Stimulated activated CD4-positive, alpha-beta T cell treated with anti-CD3 and anti-CD28 coated beads, Interleukin-2, amount 100 ng/mL, for 48 hours (primary cell): ENCODE measurements at places on chromosomes 13 and 19.

DNA sequence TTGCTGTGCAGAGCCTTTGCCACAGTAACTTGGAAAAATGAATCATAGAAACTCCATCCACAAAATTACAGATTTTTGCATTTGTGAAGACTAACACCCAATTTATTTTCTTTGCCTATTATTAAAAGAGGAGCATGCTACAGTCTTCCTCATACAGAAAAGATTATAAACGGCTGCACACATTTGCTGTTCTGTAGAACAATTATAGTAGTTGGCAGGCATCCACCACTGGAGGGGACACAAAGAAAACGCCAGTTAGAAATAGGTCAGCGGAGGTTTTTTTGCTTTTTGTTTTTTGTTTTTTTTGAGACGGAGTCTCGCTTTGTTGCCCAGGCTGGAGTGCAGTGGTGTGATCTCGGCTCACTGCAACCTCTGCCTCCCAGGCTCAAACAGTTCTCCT, 51.6 kb downstream of the SACS start:
- DNase-seq, result no peak

DNA sequence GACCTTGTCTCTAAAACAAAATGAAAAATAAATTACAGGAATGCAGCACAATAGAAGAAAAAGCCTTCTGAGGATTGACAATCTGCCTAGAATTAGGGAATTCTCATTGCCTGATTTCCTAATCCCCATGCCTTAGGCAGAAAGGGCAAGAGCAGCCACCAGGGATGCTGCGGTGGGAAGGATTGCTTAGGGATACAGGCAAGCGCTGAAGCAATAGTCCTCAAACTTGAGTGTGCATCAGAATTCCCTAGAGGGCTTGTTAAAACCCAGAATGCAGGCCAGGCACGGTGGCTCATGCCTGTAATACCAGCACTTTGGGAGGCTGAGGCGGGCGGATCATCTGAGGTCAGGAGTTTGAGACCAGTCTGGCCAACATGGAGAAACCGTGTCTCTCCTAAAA, 1.0 kb upstream of the OR7C2 start:
- DNase-seq, result no peak

DNA sequence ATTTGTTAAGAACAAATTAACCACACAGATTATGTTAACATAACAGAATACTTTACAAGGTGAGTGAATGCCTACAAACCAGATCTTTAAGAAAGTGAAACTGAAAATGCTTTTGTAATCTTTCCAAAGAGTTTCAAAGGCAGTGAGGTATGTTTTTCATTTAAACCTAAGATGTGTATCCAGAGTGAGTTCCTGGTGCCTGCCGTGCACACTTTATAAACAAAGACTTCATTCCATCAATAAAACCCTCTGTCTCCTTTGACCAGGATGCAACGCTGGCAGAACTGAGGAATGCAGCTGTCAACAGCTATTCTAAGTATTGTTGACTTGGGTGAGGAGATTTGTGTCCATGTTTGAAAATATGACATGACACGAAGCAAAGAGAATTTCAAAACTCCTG, 344.6 kb downstream of the DNAJC15 start:
- no peak for DNase-seq

DNA sequence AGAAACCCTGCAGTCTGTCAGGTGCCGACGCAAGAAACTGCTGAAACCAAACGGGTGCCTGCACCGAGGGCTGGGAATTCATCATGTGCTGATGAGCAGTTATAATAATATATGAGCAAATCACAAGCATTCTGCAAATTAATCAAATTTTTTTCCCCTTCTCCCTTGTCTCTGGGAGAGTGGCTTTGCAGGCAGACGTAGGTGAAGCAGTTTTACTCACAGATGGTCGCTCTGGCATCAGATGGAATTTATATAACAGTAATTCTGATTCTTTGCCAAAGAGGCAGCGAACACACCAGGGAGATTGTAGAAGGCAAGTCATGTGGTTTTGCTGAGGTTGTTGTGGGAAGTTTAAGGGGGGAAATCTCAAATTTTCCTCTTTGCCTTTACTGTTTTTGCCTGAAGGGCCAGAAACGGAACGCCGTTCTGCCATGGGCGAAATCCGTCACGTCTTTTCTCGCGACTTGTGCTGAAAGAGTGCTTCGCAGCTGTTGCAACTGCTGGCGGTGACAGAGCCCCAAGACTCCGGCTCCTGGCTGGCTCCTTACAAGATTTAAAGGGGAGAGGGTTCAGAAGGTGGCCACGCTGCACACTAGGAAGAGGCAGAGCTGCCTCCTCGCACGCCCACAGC, 320.1 kb downstream of the ZNF536 start:
- DNase-seq, result no peak

DNA sequence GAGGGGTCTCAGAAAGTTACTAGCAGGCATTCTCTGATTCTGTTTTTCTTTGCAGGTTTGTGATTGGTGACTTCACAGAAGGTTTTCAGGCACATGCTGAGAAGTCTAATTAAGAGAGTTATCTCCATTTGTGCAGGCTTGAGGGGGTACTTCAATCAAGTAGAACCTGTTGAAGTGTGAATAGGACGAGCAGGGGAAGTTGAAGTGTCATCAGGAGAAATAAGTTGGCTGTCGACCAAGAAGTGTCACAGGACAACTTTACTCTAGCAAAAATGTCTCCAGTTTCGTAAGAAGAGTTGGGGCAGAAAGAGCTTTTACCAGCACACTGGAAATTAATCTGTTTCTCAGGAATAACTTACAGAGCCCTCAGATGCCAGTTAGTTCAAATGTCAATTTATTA, 576.5 kb upstream of the SLITRK5 start:
- DNase-seq, result no peak

- DNase-seq, result no peak
Observed at GRCh38 chr19:10625003-10625761, at the start of gene SLC44A2. TSS of gene SLC44A2 (plus strand) at chr19:10625553. CDS start at chr19:10625634, 81 bp downstream.

- no peak for DNase-seq
Observed at GRCh38 chr13:41052441-41052840, 8.9 kb upstream of the WBP4 start.

GRCh38 chr13:106352850-106353249, 182.6 kb downstream of the EFNB2 start:
- DNase-seq, result no peak

DNA sequence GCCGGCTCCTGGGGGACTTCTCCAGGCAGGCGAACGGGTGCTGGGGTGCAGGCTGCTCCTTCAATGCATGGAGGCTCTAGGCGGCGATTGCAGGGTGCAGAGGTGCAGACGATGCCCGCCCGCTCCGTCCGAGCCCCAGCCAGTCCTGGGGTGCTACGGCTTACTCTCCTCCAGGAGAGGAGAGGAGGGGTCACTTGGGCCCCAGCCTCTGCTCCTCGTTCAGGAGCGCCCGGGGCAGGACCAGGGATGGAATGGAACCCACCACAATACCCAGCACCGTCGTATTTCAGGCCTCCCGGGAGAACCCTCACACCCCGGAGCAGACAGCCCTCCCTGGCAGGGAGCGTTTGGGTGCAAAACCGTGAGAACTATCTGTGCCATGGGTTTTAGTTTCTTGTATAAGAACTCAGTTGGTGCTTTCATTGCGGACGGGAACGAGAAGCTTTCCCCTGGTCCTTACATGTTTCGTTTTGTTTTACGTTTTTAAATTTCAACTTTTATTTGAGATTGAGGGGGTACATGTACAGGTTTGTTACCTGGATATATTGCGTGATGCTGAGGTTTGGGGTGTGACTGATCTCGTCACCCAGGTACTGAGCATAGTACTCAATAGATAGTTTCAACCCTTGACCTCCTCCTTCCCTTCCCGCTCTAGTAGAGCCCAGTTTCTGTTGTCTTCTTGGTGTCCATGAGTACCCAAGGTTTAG, 46.8 kb downstream of the ARHGEF18 start:
- DNase-seq, result no peak

DNA sequence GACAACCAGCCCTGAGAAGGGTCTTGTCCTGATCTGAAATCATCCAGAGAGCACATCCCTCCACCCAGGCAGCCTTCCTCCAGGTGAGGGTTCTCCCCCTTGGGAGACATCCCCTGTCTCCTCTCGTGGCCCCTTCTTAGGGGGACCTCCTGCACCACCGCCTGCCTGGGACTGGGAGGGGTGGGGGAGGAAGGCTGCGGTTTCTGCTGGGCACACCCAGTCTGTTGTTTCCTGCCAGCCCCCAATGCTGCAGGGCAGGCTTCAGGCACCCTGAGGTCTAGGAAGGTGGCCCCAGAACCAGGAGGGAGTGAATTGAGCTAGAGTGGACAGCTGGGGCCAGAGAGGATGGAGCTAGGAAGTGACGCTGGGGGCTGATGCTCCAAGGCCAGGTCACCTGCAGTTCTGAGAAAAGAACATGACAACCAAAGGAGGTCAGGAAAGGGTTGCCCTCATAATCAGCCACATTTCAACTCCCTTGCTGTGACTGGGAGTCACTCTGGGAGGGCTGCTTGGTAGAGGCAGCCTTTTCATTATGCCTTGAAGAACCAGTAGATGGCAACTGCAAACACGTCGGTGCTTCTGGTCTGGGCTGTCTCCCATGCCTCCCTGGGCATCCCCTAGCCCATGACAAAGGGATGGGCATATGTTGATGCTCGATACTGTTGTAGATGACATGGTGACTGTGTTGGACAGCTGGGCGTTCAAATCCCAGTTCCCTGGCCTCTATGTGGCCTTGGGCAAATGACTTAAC, 1.4 kb downstream of the ARHGEF18 start:
- DNase-seq, result no peak

DNA sequence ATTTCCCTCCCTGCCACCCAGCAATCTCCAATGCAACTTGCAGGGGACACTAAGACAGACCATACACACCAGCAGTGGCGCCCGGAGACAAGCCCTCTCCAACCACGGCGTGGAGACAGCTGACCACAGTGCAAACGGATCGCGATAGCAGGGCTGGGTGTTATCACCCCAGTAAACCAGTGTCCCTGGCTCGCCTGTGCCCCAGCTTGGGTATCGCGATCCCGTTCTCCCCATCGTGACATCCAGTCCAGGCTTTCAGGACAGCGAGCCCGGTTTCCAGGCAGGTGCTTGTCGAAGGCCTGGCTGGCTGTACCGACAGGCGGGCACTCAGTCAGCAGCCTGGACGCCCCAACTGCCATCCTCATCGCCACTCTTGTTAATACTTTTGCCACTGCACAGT, 20.7 kb upstream of the NANOS2 start:
- no peak for DNase-seq

DNA sequence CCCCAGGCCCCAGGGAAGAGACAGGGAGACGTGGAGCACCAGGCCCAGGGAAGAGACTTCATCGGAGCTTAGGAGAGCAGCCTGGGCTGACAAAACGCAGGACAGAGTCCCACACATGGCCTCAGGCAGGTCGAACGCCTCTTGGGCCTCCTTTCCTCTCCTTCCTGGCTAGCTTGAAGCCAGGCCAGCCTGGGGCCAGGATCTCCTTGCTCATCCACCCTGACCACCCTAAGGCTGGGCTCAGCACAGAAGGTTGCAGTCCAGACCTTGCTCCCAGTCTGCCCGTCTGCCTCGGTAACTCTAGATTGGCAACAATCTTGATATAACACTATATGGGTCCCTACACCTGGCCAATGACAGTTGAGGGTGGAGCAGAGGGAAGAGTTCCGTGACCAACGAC, 10.1 kb downstream of the PPP6R1 start:
- DNase-seq, result no peak

- no peak for DNase-seq
Observed at GRCh38 chr13:97076898-97077297, 82.6 kb upstream of the OXGR1 start.

DNA sequence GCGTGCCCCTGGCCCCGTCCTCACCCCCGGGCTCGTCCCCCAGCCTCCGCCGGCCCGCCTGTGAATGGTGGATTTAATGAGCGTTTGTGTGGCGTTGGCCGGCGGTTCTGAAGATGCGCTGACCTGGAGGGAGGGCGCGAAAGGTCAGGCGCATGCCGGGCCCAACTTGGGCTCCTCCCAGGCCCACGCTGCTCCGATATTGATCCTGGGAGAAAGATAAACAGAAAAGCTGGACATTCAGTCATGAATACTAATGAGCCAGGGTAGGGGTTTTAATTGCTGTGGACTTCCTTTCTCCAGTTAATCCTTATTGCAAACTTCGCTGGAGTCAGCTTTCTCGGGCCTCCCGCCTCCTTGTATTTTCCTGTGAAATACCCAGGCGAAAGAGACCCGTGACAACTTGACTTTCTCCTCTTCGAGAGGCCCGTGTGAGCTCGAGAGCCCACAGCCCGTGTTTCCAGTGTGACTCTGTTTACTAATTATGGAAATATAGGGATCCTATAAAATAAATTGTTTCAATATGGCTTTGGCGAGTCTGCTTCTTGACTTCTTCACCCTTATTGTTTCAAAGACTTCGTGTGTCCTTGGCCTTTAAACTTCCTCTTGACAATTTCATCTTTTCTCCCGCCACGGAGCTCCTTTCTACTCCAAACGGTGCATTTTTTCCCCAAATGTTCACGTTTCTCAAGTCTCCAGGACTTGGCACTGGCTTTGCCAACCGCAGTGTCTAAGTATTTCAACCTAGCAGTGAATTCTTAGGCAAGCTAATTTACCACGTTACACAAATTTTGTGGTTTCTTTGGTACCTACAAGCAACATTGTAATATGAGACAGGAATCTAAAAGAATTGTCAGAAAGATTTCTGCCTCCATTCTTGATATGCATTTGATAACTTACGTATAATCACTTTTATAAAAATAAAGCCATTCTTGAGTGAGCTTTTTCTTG, 10.5 kb downstream of the ZIC2 start:
- DNase-seq, result no peak

- DNase-seq, result no peak
Observed at GRCh38 chr13:35789335-35790165, 313.1 kb upstream of the MAB21L1 start.

GRCh38 chr13:113152984-113153809, 5.3 kb upstream of the PROZ start:
- no peak for DNase-seq

DNA sequence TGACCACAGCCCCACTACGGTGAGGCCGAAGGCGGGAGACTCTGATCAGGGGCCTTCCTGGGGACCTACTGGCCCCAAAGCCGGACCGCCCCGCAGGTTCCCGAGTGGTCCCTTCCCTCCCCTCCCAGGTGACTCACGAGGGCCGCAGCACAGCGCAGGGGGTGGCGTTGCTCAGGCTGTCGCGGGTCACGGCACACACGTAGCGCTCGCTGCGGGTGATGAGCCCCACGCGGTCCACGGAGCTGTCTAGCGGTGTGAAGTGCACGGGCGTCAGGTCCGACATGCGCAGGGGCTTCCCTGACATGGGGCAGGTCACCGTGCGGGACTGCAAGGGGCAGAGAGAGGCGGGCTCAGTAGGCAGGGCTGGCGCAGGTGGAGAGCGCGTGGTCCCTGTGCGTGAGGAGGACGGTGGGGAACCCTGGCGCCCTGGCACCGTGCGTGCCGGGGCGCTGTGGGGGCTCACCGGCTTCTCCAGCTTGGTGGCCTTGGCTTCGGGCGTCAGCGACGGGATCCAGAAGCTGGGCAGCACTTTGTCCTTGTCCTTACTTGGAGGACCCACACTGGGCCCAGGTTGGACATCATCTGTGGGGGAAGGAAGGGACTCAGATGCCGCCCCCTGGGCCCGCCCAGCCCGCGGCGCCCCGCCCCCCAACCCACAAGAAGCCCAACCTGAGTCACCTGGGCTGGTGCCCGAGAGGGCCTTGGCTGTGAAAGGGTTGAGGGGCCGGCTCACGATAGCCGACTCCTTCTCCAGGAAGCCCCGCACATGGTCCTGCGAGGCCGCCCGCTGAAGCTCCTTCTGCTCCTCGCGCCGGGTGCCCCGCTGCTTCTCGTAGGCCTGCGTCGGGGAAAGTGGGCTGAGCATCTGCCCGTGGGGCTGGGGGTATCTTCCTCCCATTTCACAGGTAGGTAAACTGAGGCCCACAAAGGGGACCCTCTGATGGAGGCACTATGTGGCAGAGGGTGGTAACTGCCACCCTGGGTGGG, 23.7 kb downstream of the NOSIP start:
- DNase-seq, result no peak
